ENCODE measurements at places on chromosomes 2 and 18.

DNA sequence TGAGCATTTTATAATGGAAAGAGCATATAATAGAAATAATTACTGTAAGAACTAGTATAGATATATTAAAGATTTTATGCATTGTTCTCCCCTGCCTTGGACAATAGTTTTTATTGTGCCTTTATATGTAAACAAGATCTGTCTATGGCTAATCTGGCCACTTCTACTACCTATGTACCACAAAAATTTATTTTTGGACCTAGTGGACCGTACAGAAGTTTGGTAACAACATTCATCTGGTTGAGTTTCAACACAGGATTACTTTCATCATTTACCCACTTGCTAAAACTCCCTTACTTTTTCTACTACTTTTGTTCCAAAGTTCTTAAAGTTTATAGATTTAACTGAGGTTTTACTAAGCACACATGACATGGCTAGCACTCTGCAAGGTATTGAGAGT lies 13.2 kb upstream of the MYOM1 start:
- DNase-seq: no peak

DNA sequence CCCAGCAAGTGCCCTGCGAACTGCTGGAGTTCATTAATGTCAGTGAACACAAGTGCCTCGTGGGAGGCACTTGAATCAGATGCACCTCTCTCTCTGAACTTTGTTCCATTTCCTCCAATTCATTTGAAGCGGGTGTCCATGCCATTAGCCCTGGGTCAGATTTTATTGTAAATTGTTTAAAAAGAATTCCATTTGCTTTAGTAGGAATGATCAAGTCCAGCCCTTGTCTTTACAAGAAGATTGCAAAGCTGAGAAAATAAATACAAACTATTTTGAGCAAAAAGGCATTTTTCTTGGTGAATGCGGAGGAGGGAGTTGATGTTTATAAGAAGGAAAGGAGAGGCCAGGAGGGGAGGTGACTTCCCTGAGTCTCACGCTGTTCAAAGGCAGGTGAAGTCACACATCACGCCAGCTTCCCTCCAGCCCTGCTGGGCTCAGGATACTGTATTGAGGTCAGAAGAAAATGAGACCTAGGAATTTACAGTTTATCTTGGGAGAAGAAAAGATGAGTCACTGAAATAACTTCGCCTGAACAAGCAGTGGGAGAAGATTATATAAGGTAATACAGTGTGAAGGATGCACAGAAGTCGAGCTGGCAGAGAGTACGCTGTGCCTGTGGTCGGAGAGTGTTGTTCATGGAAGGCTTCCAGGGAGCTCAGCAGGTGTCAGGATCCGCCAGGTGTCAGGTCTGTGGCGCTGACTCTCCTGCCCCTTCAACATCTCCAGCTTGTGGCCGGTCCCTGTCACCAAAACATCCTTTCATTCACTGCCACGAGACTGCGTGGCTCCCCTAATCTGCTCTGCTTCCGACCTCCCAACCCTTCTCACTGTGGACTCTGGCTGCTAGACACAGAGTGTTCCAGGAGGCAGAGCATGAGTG lies 36.5 kb downstream of the EFR3B start:
- DNase-seq: no peak

DNA sequence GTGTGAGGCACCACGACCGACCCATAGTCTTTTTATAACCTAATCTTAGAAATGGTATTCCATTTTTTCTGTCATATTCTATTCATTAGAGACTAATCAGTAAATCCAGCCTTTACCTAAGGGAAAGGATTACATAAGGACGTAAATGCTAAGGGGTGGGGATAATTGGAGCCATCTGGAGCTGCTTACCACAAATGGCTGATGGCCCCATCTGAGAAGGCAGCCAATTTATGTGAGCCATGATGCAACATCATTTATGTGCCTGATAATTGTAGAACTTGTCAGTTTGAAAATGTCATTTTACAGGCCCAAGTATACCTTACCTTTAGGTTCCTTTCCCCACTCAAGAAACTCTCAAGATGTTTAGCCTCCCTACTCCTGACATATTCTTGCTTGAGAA lies 44.0 kb downstream of the ARHGEF33 start:
- DNase-seq: no peak

DNA sequence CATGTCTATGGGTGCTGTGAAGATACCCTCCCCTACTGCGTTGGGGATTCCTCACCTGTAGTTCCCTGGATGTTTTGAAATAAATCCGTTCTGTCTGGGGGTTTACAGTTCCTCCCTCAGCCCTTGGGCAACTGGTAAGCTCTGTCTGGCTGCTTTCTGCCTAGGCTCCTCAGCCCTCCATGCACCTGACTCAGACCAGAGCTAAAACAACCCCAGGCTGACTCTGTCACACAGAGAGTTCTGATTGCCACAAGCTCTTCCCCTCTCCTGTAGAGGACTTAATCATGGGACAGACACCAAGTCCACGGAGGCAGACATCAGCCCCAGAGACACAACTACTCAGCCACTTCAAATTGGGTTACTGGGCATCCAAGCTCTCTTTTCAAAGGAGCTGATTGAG lies 6.3 kb downstream of the VIT start:
- no peak for DNase-seq

- DNase-seq: no peak
These were observed 22.3 kb downstream of the DTNB start for GRCh38 chr2:25651066-25651465.

GRCh38 chr2:134677856-134678756 lies 40.7 kb downstream of the TMEM163 start:
- DNase-seq: no peak

GRCh38 chr2:151056870-151057269 lies 204.8 kb downstream of the RBM43 start:
- DNase-seq: no peak

- no peak for DNase-seq
These were observed 14.5 kb downstream of the NTSR2 start for GRCh38 chr2:11655495-11655894.

GRCh38 chr2:45857867-45858520 lies 206.5 kb downstream of the PRKCE start:
- no peak for DNase-seq

- no peak for DNase-seq
These were observed 1.3 kb downstream of the KCMF1 start for GRCh38 chr2:84972207-84972783.

DNA sequence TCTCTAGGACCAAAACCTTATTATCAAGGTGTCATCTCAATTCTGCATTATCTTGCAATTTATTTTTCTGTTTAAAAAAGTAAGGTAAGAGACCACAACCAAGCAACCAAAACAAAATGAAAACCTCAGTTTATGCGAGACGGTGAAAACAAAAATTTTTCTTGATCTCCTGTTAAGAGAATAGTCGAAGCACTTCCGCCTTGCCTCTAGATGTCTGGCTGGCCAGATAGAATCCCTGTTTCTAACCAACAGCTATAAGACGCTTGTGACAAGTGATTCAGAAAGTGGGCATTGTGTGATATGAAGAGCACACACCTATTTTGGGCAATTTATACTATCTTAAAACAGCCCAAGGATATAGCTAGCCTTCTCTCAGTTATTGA lies 51.2 kb downstream of the MGAT5 start:
- no peak for DNase-seq

DNA sequence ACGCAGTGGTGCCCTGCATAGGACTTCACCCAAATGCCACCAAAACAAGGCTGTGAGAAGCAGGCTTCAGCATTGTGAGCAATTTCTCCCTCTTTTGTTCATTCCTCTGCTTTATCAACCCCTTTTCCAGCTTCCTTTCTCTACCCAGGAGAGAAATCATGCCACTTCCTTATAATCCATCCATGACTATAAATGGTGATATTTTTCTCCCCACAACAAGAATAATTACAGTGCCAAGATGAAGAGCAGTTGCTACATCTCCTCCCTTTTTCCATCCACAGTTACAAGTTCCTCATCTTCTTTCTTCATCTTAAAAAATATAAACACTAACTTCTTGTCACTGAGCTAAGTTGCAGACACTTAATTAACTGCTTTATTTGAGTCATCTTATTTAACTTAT lies 167.2 kb downstream of the ANTXR1 start:
- no peak for DNase-seq

DNA sequence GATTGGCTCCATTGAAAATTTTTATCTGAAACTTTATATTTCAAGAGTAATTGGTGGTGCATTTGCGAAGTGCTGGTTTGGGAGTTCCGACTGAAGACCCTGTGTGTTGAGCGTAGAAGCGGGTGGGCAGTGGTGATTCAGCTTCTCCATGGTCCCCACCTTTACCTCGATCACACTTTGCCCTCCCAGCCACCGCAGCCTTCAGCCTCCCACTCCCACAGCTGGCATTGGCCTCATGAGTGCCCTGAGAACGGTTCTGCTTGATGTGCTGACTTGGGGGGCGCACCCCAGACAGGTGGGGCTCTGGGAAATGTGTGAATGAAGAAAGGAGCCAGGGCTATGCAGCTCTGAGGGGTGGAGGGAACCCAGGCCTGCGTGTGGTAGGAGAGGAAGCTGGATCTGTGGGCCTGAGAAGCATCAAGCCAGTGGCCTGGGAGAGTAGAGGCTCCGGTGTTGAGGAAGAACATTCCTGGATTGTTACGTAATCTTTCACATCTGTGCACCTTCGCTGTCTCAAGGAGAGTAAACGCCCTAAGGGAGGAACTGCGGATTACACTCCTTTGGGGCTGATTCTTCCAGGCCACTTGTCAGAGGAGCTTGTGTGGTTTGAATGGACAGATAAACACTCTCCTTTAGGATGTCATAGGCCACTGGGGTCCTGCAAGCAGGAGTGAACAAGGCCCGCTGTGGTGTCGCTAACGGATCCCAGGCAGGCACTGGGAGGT lies 83.8 kb downstream of the NPAS2 start:
- no peak for DNase-seq

- no peak for DNase-seq
These were observed 458.1 kb downstream of the BCL11A start for GRCh38 chr2:60095202-60095815.

DNA sequence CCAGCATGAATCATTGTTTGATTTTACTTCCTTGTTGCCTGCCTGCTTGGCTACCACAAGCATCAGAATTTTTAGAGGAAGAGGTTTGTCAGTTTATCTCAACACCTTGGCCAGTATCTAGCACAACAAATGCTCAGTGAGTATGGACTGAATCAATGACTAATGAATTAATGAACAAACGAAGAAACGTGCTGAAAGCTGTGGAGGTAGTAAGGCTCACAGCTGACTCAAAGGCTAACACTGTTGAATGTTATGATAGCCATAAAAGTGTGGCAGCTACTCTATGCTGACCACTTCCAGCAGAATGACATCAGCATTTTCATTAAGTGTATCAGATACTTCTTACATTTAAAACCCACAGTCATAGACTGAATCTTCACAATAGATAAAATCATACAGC lies 543.4 kb downstream of the IRS1 start:
- no peak for DNase-seq

- DNase-seq: no peak
These were observed 208.8 kb downstream of the CDH2 start for GRCh38 chr18:27967913-27968824.

GRCh38 chr2:152649997-152650396 lies 67.3 kb downstream of the PRPF40A start:
- DNase-seq: no peak

GRCh38 chr2:18062892-18063291 lies 184.4 kb downstream of the KCNS3 start:
- no peak for DNase-seq

DNA sequence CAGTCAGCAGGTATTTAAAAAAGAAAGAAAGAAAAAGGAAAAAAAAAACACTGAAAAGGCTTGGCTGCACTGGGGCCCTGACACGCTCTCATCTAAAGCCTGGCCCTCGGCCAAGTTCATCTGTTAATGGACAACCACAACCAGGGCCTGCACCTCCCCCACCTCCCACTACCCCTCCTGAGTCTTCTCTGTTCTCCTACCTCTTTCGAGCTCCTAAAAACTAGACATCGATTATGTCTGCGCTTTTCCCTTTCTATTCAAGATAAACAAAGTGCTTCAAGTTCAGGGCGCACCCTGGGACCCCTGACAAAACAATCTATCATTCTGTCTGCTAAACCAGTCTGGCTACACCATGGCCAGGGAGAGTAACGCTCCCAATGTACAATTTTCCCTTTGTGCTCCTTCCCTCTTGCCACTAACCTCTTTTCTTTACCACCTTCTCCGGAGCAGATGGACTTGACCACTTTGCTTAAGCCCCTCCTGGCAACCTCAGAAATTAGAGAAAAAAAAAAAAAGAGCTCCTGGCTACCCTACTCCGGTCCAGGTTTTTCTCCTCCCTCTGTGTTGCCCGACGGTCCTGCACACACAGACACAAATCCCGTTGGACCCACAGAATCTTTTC lies 22.7 kb downstream of the BCL11A start:
- DNase-seq: no peak

Measured in type B pancreatic cell (in vitro differentiated cells).